Activated naive CD4-positive, alpha-beta T cell (primary cell): ENCODE measurements at places on chromosomes 3 and 15.
A peak's percentile ranks its signal among the peaks of the same experiment; 100 is the strongest.

DNA sequence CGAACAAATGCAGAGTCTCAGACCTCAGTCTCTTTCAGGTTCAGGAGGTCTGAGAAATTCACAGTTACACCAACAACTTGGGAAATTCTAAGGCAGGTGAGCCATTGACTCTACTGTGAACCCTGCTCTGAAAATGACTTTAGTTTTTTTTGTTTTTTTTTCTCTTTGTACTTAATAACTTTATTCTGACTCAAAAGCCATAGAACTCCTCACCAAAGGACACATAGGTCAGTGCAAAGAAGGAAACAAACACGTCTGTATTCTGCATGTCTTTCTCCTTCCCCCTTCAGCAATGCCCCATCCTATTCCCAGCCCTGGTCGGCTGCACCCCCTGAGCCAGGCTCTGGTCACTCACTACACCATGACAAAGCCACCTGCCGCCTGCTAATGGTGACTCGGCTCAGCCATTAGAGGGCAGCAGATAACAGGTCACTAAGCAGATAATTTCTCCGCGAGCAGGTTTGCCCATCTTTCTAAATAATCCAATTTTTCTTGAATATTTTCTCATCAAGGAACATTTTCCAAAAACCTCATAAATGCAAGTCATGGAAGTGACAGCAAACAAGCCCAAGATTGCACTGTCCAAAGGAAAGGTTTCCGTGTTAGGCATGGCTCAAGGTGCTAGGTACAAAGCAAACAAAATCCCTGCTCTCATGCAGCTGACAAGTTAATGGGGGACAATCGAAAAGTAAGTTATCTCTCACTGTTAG is 37.7 kb downstream of the TM4SF4 start:
- no peak for DNase-seq

DNA sequence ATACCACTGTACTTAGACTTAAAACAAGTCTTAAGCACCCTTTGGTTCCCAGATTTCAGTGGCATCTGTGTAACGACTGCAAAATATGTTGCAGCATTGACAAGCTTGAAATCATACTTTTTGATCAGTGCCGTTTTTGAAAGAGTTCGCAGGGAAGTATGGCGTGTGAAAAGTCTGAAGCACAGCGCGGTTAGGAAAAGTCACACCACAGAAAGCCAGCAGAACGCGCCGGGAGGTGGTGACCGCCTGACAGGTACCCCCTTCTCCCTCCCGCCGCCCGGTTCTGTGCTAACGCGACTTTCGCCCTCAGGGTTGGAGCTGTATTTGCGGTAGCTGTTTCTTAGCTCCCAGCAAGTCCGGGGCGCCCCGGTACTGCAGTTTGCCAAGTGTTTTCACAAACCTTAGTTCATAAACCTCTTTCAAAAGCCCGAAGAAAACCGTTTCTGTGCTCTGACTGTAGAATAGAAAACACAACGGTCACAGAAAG is 481 bp upstream of the CRYBG3 start:
- DNase-seq, result peak; percentile 3

DNA sequence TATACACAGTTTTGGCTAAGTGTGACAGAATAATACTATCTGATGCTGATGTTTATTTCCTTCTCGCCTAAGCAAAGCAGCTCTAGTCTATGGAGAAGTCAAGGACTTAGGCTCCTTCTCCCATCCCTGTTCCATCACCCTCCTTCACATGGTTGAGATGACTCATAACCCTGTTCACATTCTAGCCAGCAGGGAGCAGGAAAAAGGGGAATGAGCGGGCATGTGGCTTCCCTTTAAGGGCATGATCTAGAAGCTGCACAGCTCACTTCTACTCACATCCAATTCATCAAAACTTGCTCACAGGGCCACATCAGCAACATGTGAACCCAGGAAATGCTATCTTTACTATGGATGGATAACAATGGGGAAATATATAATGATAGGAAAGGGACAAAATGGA is 40.9 kb downstream of the CBLB start:
- DNase-seq, result no peak

DNA sequence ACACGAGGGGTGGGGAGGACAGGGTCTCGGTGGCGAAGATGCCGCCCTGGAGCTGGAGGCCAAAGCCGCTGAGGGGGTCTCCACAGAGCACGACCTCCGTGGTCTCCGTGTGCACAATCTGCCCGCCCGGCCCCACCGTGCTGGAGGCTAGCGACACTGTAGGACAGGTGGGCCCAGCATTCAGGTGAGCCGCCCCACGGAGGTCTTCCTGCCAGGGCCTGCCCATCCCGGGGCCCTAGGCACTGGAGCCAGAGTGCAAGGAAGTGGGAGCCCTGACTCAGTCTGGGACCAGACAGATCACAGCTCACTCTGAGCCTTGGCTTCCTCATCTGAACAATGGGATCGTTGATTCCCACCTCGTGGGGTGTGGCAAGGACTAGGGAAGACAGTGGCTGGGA is 25.8 kb downstream of the GRIP2 start:
- DNase-seq, result no peak

DNA sequence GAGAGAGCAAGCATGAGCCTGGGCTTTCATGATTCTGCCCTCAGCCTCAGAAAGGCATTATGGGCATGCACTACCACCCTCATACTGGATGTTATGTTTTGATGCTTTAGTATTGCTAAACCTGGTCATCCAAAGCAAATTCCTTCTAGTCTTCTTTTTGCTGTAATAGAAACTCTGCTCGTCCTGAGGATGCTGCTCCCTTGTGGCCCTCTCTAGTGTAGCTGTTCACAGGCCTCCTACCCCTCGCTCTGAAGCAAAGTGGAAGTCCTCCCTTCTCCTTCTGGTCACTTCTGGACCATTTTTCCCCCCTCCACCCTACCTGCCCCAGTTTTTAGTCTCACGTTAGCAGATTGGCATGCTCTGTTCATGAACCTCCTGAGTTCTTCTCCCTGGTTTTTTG is 22.9 kb upstream of the CCNL1 start:
- no peak for DNase-seq

- DNase-seq, result peak; percentile 9
Measured at GRCh38 chr15:68578175-68578979, 416 bp upstream of the CORO2B start.

DNA sequence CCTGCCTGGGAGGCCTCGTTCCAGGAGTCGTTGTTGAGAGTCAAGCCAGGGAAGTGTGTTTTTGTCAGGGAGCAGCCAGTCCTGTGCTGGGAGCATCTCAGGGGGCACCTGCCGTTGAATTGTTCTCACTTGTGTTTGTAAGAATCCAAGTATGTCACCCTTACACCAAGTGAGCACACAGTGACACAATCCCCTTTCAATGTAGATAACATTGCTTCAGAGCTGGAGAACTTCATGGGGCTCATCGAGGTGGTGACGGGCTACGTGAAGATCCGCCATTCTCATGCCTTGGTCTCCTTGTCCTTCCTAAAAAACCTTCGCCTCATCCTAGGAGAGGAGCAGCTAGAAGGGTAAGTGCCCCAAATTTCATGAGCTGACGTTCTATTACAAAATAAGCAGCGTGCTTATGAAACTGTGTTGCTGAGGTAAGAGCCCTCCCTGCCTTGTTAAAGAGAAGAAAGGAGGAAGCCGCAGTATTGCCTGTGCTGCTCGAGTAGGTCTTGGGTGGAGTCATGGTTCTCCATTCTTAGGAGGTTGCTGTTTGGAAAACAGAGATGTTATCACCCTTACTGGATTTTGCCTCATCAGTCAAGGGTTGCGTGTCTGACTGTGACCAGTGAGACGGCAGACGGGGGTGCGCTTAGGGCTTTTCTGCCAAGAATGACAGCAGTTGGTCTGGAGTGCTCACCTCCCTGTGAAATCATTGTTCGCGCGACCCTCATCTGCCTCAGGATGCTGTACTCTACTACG is 108.1 kb downstream of the PGPEP1L start:
- no peak for DNase-seq

DNA sequence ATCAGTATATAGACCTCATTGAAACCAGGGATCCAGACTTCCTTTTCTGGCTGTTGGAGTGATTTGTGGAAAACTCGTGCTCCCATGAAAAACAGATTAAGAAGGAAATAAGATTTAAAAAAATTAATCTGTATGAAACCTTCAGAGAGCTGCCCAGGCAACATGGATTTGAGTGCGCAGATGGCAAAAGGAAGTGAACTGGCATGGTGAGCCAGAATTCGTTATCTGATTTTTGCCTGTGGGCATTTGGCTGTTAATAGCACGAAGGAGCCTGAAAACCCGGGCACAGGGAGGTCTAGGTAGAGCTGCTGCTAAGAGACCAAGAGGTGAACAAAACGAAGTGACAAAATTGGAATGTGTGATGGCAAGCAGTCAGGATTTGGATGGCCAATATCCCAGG is 19.1 kb upstream of the SPINK8 start:
- DNase-seq, result no peak

DNA sequence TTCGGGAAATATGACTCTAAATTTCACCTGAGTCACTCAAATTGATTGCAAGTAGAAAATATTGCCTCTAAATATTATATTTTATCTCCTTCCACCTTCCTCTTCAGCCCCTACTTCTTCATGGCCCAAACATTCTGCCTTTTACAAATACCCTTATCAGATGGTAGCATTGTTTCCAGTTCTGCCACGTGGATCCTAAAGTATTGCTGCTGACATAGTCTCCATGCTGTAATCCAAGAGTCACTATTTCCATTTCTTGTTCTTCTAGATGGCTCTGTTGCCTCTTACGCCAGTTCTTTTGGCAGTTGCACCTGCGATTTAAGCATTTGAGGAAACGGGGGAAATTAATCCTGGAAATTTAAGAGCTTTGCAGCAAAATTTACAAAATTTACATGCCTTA is 13.6 kb downstream of the LMOD3 start:
- DNase-seq, result no peak

DNA sequence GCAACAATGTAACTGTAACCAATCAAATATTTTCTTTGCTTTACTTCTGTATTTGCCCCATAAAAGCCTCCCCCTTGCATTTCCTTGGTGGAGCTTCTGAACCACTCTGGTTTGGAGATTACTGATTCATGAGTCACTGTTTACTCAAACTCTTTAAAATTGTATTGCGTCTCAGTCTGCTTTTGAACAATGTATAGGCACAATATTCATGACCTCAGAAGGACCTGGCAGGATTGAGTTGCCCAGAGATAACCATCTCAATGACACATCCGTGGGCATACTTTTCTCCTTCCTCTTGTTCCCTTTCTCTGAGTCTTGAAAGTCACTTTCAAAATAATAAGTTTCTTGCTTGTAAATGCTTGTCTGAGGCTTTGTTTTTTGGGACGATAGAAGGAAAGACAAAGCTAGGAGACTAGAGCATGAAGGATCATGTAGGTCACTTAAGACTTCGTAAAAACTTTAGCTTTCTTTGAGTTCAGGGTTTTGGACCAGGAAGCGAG is 57.1 kb upstream of the POU1F1 start:
- DNase-seq, result no peak

DNA sequence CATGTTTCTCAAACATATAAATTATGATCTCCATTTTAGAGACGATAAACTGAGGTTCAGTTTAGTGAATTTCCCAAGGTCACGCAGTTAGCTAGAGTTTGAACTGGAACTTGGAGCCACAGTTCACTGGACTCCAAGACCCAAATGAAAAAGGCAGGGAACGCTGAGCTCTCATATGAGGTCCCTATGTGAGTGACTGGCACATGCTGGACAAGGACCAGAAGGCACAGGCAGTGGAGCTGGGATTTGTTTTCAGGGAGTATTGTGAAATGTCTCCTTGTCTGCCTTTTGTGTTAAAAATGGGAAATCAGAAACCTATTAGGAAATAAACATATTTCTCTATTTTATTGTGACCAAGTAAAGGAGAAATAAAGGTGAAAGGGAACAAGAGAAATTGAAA is 63.5 kb downstream of the MESD start:
- DNase-seq, result no peak

- no peak for DNase-seq
Measured at GRCh38 chr3:147298511-147298982, 107.8 kb downstream of the ZIC4 start.

- DNase-seq, result no peak
Measured at GRCh38 chr3:4496087-4496452, 2.9 kb downstream of the ITPR1 start.

DNA sequence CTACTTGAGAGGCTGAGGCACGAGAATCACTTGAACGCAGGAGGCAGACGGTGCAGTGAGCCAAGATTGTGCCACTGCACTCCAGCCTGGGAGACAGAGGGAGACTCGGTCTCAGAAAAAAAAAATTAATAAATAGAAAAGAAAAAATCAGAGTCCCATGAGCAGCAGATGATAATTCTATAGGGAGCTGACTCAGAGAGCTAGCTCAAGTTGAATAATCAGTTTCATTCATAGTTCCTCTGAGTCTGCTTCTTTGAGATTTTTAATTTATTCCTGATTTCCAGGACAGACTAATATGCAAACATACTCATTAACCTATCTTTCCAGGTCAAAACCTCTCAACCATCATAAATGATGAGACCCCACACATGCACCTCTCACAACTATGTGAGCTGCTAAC is 55.0 kb upstream of the PTX3 start:
- DNase-seq, result no peak

- DNase-seq, result no peak
Measured at GRCh38 chr3:185968168-185968567, 30.4 kb upstream of the TRA2B start.

DNA sequence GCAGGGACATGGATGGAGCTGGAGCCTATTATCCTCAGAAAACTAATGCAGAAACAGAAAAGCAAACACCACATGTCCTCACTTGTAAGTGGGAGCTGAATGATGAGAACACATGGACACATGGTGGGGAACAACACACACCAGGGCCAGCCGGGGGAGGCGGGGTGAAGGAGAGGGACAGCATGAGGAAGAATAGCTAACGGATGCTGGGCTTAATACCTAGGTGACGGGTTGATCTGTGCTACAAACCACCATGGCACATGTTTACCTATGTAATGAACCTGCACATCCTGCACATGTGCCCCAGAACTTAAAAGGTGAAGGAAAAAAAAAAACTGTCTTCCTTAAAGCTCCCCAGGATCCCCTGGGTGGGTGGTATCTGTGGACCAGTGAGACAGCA is 87.1 kb downstream of the ADAMTS17 start:
- no peak for DNase-seq

DNA sequence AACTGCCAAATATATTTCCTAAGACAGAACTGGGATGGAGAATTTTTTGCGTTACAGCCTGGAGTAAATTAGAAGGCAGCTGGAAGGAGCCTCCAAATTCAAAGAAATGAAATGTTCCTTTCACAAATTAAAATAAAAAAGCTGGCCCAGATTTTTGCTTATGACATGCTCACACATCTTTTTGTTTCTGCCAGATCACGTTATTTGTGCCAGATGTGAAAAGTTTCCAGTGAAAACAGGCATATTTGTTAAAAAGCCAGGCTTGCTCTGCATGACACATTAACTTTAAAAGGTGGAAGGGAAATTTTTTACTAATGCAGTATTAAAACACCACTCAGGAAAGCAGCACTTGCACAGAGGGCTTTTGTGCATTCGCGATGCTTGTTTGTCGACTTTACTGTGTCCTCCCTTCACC is 23.3 kb upstream of the ACKR4 start:
- DNase-seq, result no peak

- no peak for DNase-seq
Measured at GRCh38 chr3:179544981-179545645, 17.6 kb upstream of the ACTL6A start.
